Smooth muscle cell of the umbilical artery (primary cell): ENCODE measurements at places on chromosomes 4 and X. TPM values are rescaled to one million over a fixed set of nuclear protein-coding genes. Genes with fewer than 3 reads are reported as not detected.

The F8A1 gene
- 1.8 and 4.6 TPM in 2 replicates for total RNA-seq

The ARSJ gene
- 23.5 and 37.6 TPM in 2 replicates for total RNA-seq

The ARHGEF38 gene
- total RNA-seq = not detected in 2 replicates

The CTAG1B gene
- total RNA-seq = not detected in 2 replicates

The ADAMTS3 gene
- 3.3 and 5.5 TPM in 2 replicates for total RNA-seq

The RELL1 gene
- total RNA-seq = 42.9 and 48.4 TPM in 2 replicates

The TNIP3 gene
- 1.5 and 2.8 TPM in 2 replicates for total RNA-seq
